Pons (tissue), 1 donor: ENCODE measurements at places on chromosomes 2 and 18.

- DNase-seq: no peak
Observed at GRCh38 chr2:230668939-230669303, 43.7 kb upstream of the CAB39 start.

DNA sequence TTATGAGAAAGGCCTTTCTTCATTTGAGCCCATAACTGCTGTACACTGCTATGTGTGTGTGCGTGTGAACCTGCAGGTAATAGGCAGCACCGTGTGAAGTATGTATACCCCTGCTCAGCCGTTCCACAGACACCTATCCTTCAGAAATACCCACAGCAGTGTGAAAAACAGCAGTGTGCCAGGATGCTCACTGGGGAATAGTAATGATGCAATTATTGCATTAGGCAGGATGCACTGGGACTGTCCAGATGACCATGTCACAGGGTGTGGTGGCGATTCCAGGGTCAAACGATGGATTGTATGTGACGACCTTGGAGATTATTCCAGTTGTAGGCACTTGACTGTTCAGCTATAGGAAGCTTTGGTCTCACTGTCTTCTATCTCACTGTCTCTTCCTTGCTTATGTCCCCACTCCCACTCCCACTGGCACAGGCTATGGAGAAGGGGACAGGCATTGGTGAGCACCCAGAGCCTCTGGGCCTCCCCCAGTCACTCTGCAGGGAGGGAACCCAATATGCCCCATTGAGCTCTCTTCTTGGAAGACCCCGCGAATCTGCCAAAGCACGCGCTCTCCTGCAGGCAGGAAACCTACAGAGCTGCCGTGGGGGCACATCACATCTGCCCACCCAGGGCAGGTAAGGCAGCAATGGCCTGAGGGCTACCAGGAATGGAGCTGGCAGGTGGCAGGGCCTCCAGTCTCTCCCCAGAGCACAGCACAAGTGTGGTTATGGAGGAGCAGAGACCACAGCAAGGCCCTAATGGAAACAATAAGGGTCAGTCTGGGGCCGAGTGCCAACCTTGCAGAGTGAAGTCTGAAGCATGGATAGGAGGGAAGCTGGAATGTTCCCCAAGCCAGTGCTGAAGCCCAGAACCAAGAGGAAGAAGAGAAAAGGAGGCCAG is 518.9 kb upstream of the RAB6C start:
- DNase-seq: no peak

DNA sequence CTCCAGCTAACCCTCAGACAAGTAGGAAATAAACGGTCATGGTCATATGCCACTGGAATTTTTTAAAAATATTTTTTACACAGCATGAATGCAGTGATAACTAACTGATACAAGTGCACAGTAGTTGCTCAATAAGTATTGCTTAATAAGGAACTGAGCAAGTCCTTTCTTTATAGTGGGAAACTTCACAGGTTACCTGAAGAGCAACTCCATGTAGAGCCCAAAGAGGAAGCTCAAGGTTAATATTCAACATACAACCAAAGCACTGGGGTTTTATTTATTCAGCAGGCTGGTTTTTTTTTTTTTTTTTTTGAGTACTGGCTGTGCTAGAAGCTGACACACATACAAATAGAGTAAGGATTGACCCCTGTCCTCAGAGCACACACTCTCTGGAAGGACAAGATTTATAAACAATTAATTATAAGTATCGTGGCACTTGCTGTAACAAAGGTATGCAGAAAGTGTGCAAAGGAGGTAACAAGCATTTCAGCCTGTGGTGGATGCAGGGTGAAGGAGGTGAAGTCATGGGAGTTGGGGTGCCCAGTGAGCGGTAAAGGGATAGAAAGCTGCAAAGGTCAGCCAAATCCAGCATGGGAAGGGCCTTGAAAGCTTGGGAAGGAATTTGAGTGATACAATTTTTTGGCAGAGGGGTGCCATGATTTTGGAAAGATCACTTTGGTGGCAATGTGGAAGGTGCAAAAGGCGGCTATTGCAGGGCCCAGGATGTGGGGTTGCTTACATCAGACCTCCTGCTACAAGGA is 52.7 kb downstream of the ATOH8 start:
- no peak for DNase-seq

DNA sequence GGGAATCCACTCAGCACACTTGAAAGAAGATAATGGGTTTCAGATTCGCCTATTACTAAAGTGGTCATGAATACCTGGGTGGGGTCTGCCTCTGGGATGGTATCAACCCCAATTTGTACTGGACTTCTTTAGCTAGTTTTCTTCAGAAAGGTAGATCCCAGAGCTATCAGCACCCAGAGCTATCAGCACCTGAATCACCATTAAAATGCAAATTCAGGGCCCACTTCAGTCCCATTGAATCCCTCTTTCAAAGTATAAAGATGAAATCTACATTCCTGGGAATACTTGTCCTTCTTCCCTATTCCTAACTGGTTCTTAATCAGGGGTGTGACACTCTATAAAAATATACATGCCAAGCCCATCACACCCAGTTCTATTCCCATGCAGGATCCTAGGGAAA is 914.3 kb downstream of the DCC start:
- DNase-seq: no peak

- no peak for DNase-seq
Observed at GRCh38 chr18:14767474-14767873, 19.5 kb downstream of the ANKRD30B start.

- DNase-seq: no peak
Observed at GRCh38 chr2:189421644-189422043, 19.6 kb upstream of the WDR75 start.
